ENCODE measurements at places on chromosomes 6 and 20. TPM values are rescaled to one million over a fixed set of nuclear protein-coding genes. Genes with fewer than 3 reads are reported as not detected.

The ZC2HC1B gene
- total RNA-seq = not detected

The PLCB1 gene
- 22.1 TPM for total RNA-seq

The ASIP gene
- total RNA-seq = not detected

The TAGAP gene
- not detected for total RNA-seq

The GTSF1L gene
- total RNA-seq = not detected

The CLIC5 gene
- total RNA-seq = not detected

The KCNQ5 gene
- 5.0 TPM for total RNA-seq

The ID4 gene
- 2.4 TPM for total RNA-seq

The COX4I2 gene
- total RNA-seq = not detected

The NMBR gene
- not detected for total RNA-seq

The SCRT2 gene
- not detected for total RNA-seq

The SNX5 gene
- 99.1 TPM for total RNA-seq

The CPNE5 gene
- 0.30 TPM for total RNA-seq

The CST9L gene
- not detected for total RNA-seq

The OR2J2 gene
- under 0.01 TPM for total RNA-seq

The CENPW gene
- 2.7 TPM for total RNA-seq

The MYLK4 gene
- total RNA-seq = 0.30 TPM

The AK9 gene
- total RNA-seq = 6.5 TPM

The SLC32A1 gene
- total RNA-seq = not detected

The OR2H2 gene
- not detected for total RNA-seq

The CGA gene
- total RNA-seq = not detected

The LY6G5C gene
- 0.51 TPM for total RNA-seq

The RIPOR2 gene
- 0.42 TPM for total RNA-seq

The ELOVL5 gene
- total RNA-seq = 122 TPM

The PACSIN1 gene
- not detected for total RNA-seq

The OR2B6 gene
- total RNA-seq = not detected

The RHAG gene
- total RNA-seq = not detected

The SAPCD1 gene
- 1.2 TPM for total RNA-seq

Data from smooth muscle cell of the umbilical artery (primary cell).